ENCODE measurements at places on chromosomes 13 and 19.

- no peak for DNase-seq
These were observed 879 bp upstream of the FCGBP start for GRCh38 chr19:39935364-39935661.

- DNase-seq: peak; percentile 20
These were observed 24.5 kb downstream of the CFAP97D2 start for GRCh38 chr13:114203536-114203935.

DNA sequence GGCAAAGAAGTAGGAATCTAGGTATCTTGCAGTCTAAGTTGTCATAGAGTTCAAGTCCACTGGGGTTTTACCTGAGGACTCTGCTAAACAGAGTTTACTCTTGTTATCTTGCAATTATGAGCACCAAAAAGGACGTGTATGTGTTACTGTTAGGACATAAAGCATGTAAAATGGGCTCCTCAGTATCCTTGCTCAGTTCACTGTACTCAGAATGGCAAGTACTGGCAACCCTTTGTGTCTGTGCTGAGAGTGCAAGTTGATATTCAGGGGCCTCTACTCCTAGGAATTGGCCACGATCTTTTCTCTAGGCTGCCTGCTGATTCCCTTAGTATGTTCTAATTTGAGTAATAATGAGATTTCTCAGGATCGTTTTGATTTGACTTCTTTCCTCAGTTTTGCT lies 13.3 kb downstream of the TDRD3 start:
- DNase-seq: no peak

- no peak for DNase-seq
These were observed 13.2 kb downstream of the ADGRE3 start for GRCh38 chr19:14661372-14661924.

DNA sequence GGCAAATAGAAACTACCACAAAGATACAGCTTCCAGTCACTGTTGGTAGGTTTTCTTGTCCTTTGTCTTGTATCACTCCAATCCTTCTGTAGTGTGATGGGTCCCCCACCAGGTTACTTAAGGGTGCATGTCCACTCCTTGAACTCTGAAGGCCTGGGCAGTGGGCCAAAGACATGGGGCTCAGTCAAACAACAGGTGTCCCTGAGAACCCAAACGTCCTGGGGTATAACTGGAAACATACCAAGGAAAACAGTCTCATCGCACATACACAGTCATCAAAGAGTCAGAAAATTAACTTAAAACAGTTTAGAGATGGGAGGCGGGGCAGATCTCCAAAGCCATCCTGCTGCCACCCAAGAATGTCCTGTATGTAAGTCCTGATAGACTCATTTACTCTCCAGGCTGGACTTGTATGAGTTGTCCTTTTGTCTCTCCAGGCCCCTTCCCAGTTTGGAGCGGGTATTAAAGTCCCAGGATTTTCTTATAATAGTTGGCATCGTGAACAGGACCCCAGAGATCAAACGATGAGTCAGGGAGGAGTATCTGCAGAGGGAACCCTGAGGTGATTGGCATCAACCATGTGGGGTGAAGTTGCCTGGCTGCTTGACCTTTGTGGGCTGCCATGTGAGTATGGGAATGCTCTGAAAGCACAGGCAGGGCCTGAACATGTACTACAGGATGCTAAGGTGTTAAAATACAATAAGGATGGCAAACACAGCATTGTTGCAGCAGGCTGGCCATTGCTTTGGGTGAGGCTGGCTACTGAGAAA lies 613.2 kb upstream of the KLF12 start:
- no peak for DNase-seq

- no peak for DNase-seq
These were observed 34.0 kb downstream of the RASL11A start for GRCh38 chr13:27304611-27305010.

DNA sequence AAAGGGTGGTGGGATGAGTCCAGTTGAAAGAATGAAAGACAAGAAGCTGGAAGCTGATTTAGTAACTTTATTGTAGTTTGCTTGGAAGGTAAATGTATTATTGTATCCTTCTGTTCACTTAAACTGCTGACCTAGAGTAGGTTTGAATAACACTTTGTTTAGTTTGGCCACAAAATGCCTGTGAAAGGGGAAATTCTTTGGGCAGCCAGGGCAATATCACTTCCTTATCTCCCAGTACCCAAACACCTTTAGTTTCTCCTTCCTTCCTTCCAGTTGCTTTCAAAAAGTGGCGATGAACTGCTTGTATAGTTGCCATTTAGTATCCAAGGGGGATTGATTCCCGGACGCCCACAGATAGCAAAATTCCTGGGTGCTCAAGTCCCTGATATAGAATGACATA lies 120.1 kb downstream of the PAN3 start:
- DNase-seq: no peak

- no peak for DNase-seq
These were observed 6.0 kb upstream of the ZNF738 start for GRCh38 chr19:21352830-21353229.

DNA sequence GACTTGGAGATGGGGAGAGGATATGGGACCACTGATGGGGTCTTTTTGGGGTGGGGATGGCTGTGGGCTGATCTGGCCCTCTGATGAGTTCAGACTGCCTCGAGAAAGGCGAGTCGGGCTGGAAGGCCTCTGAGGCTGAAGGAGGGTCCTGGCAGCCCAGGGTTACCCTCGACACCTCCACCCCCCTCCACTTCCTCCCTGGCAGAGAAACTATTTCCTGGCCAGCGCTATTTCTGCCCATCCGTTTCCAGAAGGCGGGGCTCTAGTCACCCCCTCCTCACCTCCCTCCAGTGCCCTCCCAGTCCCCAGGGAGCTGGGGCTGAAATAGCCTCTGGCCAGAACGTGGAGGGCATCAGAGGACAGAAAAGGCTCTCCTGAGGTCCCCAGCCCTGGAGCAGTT lies 9.7 kb downstream of the EXOC3L2 start:
- DNase-seq: no peak

- no peak for DNase-seq
These were observed 82.6 kb downstream of the PCDH9 start for GRCh38 chr13:67147342-67148133.

GRCh38 chr19:43527860-43528622 lies 1.0 kb upstream of the ETHE1 start:
- no peak for DNase-seq

DNA sequence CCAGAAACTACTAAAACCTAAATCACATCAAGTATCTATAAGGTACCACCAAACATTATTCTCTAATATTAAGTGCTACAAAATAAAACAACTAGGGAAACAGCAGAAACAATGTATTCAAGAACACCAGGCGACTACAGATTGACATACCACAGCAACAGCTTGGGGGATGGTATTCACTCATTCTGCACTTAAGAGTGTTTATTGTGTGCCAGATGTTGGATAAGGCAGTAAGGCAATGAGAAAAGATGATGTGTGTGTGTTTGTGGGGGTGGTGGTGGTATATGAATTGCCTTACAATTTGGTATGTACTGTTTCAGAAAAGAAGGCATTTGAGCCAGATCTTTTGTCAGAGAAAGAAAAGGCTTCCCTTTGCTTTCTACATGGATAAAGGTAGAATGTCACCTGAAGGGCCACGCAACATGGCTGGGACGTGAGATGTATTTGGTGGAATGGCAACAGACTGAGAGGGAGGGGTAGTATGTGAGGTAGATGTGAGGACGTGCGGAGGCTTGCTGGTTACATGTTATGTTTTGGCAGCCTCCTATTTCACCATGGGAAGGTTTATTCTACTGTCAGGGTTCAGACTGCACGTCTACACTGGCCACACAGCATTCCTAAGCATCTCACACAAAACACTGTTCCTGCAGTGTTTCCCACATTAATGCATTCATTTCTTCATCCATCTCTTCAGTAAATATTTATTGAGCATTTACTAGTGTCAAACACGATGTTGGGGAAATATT lies 300.7 kb downstream of the KLF12 start:
- no peak for DNase-seq

GRCh38 chr13:89856512-89856911 lies 1491.0 kb upstream of the MIR17HG start:
- DNase-seq: no peak

- no peak for DNase-seq
These were observed at the start of gene BTBD2 for GRCh38 chr19:2015608-2015950. BTBD2 (minus strand) TSS chr19:2015714; CDS start chr19:2015703, 11 bp downstream.

GRCh38 chr19:31545777-31546176 lies 196.5 kb upstream of the TSHZ3 start:
- peak; percentile 27 for DNase-seq

- DNase-seq: peak; percentile 74
These were observed 427.9 kb downstream of the ZNF536 start for GRCh38 chr19:30799865-30800755.

DNA sequence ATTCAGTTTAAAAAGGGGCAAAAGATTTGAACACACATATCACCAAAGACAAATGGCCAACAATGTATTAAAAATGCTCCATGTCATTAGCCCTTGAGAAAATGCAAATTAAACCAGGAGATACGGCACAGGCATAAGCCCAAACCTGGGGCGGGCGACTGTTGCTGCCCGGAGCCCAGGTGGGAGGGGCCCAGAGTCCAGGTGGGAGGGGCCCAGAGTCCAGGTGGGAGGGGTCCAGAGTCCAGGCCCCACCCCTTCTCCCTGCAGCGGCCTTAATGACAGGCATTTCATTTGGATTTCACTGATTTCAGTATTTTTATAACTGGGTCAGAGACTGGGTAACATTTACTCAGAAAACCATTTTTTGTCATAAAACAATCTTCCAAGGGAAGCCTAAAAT lies 78.2 kb downstream of the RASA3 start:
- DNase-seq: no peak

GRCh38 chr19:45283443-45284033 lies 32.5 kb downstream of the MARK4 start:
- no peak for DNase-seq

GRCh38 chr13:33073338-33073737 lies 57.1 kb downstream of the KL start:
- no peak for DNase-seq

DNA sequence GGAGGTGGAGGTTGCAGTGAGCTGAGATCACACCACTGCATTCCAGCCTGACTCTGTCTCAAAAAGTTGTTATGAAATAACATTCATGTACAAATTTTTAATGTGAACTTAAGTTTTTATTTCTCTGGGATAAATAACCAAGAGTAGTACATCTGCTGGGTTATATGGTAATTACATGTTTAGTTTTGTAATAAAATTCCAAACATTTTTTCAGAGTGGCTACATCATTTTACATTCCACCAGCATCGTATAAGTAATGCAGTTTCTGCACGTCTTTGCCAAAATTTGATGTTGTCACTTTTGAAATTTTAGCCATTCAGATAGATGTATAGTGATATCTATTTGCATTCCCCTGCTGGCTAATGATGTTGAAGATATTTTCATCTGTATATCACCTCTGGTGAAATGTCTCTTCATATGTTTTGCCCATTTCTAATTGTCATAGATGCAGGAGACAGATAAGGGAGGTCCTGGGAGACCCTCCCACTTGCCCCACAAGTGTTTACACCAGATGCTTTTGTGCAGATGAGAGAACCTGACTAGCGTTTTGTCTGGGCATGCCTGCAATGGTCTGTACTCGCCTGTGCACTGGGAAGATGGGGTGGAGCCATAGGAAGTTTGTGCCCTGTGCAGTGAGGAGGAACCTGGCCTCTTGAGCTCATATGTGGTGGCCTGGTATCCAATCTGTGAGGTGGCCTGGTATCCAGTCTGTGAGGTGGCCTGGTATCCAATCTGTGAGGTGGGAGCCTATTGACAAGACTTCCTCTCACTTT lies 12.7 kb upstream of the KBTBD6 start:
- DNase-seq: no peak

- no peak for DNase-seq
These were observed 673 bp downstream of the CTU1 start for GRCh38 chr19:51107406-51108065.

GRCh38 chr13:109400209-109400608 lies 386.2 kb downstream of the IRS2 start:
- DNase-seq: no peak

- no peak for DNase-seq
These were observed 63.8 kb downstream of the RNF17 start for GRCh38 chr13:24827799-24828198.

DNA sequence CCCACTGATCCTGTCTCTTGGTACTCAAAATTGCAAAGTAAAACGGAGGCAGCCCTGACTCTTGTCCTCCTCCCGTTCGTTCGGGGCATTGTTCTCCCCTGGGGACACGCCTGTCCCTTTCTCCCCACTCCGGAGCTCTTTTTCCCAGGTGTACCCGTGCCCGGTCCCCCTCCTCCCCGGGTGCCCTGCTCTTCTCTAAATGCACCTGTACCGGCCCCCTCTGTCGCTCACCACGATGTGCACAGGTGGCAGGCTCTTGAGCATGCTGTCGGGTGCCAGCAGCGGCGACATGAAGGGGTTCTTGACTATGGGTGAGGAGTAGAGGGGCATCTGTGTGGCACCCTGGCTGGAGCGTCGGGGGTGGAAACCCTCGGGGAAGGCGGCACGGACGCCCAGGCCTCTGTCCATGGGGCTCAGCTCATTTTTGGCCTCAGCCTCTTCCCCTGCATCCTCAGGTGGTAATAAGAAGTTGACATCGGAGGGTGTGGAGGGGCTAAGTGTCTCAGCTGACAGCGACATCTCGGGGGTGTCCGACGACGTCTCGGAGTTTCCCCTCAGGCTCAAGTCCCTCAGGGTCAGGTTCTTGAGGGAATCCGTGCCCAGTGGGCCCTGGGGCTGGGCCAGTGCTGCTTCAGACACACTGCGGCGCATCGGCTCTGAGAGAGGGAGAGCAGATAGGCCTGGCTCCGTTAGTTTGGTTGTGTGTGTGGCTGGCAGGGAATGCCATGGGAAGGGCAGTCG lies 12.4 kb upstream of the CNFN start:
- no peak for DNase-seq

DNA sequence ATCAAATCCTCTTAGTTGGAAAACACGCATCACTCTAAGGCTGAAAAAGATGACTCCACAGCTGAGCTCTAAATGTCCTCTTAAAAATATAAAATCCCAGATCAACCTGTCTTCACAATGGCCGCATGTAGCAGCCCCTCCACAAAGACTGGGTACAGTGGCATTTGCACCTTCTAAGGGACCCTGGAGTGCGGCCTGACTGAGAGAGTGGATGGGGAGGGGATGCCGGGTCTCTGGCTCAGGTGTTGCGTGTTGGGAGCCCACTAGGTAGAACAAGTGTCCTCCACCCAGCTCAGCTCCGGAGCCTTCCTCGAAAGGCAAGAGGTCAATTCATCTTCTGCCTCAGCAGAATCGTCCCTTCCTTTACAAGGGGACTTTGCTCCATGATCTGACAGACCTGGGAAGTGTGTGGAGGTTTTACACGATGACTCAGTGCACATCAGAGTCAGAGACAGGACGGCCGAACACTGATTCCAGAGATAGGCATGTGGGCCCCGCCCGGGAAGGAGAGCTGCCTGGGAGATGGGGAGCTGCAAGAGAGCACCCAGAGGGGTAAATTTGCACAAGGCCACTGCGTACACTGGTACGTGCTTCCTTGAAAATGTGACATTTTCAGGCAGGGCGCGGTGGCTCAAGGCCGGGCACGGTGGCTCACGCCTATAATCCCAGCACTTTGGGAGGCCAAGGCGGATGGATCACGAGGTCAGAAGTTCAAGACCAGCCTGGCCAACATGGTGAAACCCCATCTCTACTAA lies 23.5 kb upstream of the SLC15A1 start:
- DNase-seq: no peak

GRCh38 chr13:37039896-37040295 lies 19.6 kb downstream of the SUPT20H start:
- DNase-seq: no peak
